ENCODE measurements at places on chromosomes 1 and 21.

- no peak for DNase-seq
Observed at GRCh38 chr1:117697220-117697781, 91.5 kb downstream of the TENT5C start.

DNA sequence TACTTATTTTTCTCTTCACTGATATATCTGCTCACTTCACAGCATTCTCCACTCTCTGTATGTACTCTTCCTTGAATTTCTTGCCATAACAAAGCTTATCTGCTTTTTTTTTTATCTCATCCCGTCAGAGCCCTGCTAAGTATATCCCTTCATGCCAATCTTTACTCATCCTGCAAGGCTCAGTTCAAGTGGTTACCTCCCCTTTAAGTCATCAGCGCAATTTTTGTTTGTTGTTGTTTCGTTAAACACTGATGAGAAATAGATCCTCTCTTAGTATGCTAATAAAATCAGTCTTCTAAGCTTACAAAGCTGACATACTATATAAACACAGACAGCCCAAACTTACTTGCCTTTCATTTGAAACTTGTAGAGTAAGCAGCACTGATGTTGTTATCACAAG is 17.8 kb downstream of the COL24A1 start:
- DNase-seq: no peak

DNA sequence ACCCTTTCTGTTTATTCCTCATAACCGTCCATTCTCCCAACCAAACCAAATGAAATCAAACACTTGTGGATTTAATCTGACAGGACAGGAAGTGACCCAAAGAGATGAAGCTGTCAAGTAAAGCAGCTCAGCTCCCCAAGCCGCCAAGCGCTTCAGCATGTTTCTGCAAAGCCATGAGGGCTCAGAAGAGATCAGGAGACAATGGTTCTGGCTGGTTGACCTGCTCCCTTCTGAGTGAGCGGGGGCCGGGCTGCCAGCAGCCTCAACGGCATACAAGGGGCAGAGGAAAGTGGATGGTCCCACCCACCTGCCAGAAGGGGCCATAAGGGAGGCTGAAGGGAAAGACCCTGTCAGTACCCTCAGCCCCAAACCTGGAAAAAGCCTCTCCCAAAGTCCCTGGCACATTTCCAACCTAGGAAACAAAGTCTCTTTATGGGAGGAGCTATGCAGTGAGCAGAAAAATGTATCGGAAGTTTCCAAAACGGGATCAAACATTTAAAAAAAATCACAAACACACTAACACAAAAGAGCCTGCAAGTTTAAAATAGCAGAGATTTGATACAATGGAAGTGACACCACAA is 45.4 kb downstream of the SLC45A1 start:
- no peak for DNase-seq

GRCh38 chr1:186183219-186183618 is 191.8 kb downstream of the TPR start:
- DNase-seq: no peak

GRCh38 chr1:163561580-163562295 is 240.0 kb downstream of the NUF2 start:
- peak; percentile 55 for DNase-seq

- DNase-seq: no peak
Observed at GRCh38 chr1:81607086-81607485, 193.6 kb upstream of the ADGRL2 start.

GRCh38 chr1:211724687-211725196 is 49.3 kb upstream of the NEK2 start:
- DNase-seq: no peak

- no peak for DNase-seq
Observed at GRCh38 chr1:15799928-15800835, 7.3 kb downstream of the UQCRHL start.

- DNase-seq: no peak
Observed at GRCh38 chr1:78038491-78038939, 7.3 kb upstream of the GIPC2 start.

DNA sequence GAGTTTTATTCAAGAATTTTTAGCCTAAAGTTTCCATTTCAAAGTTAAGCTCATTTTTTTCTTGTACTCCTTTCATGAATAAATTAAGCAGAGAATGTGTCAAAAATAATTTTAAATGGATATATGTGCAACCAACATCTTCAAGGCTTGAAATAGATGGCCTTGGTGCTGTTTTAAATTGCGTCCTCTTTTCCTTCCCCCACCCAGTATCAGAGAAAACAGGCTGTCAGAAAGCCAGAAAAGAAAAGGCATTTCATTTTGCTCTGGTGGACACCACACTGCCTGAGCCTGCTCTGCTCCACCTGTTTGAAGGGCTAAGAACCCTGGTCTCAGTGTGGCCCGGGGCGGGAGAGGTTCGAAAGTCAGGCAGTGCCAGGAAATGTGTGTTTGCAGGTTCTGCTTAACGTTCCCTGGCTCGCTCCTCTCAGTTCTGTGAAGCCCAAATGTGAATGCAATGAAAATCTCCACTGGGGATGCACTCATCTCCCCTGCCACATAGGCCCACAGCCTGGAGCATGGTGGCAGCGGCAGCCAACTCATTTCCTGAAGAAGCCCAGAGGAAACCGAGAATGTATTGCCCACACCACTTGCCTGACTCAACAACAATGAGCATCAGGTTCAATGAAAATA is 134.4 kb downstream of the SDCCAG8 start:
- DNase-seq: no peak

- no peak for DNase-seq
Observed at GRCh38 chr1:108590441-108590840, 30.5 kb downstream of the EEIG2 start.

DNA sequence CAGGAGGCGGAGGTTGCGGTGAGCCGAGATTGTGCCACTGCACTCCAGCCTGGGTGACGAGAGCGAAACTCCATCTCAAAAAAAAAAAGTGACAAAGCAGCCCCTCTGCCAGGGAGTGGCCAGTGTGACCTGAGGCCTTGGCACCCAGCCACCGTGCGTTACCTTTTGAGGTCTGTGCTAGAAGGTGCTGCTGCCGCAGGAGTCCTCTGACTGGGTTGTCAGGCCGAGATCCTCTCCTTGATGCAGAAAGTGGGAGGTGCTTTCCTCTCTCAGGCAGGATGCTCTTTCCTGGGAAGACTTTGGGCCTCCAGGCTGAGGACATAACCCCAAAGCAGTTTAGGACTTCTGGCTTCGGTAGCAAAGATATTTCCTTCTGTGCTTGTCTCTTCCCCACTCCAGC is 280.5 kb upstream of the VAMP3 start:
- no peak for DNase-seq

- peak; percentile 25 for DNase-seq
Observed at GRCh38 chr1:192808163-192808517, 699 bp upstream of the RGS2 start.

GRCh38 chr1:44785029-44785380 is 3.0 kb downstream of the BEST4 start:
- no peak for DNase-seq

- DNase-seq: no peak
Observed at GRCh38 chr1:230174041-230174440, 107.0 kb downstream of the GALNT2 start.

DNA sequence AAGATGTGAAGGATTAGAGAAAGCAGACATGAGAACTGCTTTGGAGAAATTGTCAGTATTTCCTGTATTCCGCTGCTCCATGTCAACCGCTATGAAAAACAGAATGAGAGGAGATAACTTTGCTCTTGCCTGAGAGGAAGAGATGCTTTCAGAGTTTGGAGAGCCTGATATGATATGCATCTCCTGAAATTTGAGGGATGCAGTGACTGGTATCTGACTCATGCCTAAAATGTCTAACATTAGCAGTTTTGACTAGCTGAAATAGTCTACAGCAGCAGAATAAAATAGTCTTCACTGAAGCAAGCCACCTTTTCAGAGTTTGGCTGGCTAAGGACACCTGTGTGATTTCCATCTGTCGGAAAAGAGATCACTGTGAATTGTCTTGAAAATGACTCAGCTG is 165.8 kb upstream of the LRRC7 start:
- DNase-seq: no peak

DNA sequence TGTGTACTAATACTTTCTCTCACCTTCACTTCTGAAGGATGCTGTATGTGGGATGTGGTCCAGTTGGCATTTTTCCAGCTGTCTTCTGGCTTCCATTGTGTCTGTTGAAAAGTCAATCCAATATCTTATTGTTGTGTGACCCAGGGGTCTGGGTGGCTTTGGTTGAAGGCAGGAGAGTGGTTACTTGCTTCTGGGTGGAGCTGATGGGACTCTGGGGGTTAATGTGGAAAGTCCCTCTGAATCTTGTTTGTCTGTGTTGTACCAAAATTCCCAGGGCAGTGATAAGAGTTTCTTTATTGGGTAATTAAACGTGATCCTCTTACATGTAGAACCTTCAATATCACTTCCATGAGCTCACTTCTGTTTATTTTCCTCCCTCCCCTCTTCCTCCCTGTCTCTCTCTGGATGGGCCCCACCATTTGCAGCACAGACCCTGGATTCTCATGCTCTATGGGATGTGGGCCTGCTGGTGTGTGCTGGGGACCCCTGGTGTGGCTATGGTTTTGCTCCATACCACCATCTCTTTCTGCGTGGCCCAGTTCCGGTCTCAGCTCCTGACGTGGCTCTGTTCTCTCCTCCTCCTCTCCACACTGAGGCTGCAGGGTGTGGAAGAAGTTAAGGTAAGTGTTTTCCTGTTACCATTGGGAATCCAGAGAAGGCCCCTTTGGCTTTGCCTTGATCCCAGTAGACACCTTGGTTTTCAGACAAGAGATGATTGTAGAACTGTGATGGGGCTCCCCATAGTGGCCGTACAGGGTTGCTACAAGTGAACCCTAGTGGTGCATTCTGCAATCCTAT is 71.5 kb downstream of the HHAT start:
- peak; percentile 71 for DNase-seq

DNA sequence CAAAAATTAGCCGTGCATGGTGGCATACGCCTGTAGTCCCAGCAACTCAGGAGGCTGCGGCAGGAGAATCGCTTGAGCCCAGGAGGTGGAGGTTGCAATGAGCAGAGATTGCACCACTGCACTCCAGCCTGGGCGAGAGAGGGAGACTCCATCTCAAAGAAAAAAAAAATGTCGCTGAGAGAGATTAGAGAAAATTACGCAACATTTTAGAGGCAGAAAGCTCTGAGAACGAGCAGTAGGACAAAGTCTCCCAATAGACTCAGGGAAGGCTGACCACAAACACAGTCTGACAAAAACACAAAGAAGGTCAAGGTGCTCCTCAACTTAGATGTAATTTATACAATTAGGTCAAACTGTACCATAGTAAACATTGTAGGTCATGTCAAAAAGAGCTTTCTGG is 367.6 kb upstream of the ZRANB2 start:
- DNase-seq: no peak

DNA sequence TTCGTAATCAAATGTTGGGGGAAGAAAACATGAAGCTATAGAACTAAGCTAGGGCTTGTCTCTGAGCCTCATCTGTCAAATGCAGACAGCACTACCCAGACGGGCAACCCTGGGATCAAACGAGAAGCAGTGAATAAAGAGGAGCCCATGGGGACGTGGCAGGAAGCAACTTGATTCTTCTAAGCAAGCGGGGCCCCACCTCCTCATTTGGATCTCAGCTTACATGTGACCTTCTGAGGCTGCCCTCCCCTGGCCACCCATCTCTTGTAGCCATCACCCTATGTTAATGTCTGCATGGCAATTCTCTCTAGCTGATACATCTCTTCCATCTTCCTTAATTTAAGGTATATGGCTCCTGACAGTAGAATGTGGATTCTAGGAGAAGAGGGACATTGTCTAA is 171.3 kb downstream of the IGSF21 start:
- DNase-seq: no peak

GRCh38 chr1:217542136-217542777 is 88.6 kb downstream of the GPATCH2 start:
- DNase-seq: no peak

- no peak for DNase-seq
Observed at GRCh38 chr1:9238550-9238949, 4.0 kb downstream of the H6PD start.

DNA sequence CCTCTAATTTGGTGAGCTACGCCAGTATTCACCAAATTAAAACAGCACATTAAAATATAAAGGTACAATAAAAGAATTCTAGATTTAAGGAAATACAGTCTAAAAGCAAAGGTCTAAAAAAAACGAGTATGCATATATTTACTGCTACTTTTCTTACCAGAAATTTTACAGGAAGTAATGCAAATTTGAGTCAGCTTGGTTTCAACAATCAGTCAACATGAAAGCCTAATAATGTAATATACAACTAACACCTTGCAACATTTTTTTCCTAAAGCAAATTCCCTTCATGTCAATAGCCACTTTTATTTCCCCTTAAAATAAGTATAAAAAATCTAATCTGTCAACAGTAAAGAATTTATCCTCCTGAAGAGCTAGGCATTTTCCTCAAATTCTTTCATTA is 11.9 kb downstream of the PTP4A2 start:
- DNase-seq: no peak

- DNase-seq: peak; percentile 94
Observed at GRCh38 chr1:11908095-11908675, 18.0 kb downstream of the KIAA2013 start.

GRCh38 chr1:159826441-159827101 is at the start of gene SLAMF8:
TSS of gene SLAMF8 (plus strand) at chr1:159826873. CDS start at chr1:159826899, 26 bp downstream.
- DNase-seq: no peak

DNA sequence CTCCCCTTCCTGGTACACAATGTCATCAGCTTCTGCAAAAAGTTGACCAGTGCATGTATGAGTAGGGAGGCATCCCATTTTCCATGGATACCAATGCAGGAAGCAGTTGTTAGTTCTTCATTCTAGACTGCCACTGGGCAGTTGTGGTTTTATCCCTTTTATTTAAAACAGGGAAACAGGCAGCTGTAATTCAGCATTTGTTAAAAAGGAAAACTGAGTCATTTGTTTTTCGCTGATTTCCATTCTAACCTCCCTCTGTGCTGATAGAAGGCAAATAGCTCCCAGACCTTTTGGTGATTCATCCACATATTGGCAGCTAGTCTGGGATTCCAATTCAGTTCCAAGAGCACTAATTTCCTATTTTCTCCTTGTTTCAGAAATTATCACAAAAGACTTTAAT is 21.1 kb upstream of the ABCA4 start:
- no peak for DNase-seq

DNA sequence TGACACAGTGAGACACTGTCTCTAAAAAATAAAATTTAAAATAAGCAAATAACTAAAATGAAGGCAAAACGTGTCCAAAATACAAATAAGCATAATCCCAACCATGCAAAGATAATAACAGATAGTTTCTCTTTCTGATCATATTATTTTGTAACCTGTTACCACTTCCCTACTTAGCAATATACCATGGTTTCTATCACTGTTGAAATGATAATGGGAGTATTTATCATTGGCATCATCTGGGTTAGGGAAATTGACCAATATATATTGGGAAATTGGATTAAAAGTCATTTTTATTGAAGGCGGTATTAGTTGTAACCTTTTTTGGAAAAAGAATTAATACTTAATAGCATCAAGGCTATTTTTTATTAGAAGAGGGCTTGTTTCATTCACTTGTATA is 47.0 kb downstream of the USP25 start:
- DNase-seq: no peak

GRCh38 chr1:160639652-160640051 is 7.2 kb downstream of the SLAMF1 start:
- DNase-seq: no peak

DNA sequence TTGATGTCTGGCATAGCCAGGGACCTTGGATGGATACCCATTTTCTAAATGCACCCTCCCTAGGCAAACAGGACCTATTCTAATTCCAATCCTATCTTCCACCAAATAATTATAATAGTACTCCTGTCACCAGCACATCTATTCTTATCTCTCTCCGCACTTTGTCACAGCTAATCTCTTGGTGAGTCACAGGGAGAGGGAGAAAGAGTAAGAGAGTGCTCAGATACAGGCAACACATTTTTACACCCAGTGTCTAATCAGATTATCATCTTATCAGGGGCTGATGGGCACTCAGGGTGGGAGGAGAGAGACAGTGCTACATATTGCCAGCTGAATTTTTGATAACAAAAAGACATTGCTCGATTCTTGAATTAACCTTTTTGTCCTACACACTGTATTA is 275.0 kb upstream of the BEND5 start:
- DNase-seq: peak; percentile 47

Measured in NCI-H1105 treated with DMSO at 0.1 percent for 48 hours (cell line).